ENCODE measurements at places on chromosomes 12 and 14.

DNA sequence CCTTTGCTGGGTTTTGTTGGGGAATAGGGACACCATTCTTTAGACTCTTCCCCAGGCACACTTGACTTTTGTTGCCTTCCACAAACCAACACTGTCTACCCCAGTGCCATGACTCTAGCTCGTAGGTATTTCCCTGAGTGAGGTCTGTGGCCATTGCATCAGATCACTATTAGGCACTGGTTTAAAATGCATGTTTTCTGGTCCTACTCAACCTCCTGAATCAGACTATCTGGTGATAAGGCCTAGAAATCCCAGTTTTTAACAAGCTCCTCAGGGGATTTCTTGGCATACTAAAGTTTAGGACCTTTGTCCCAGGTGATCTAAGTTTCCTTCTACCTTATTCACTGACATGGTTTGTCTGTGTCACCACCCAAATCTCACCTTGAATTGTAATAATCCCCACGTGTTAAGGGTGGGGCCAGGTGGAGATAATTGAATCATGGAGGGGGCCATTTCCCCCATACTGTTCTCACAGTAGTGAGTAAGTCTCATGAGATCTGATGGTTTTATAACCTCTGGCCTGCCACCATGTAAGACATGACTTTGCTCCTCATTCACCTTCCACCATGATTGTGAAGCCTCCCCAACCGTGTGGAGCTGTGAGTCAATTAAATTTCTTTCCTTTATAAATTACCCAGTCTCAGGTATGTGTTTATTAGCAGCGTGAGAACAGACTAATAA, 87.8 kb upstream of the PSMC1 start:
- DNase-seq: no peak

- no peak for DNase-seq
Measured at GRCh38 chr12:60935981-60936761, 1324.0 kb upstream of the USP15 start.

- DNase-seq: no peak
Measured at GRCh38 chr12:2008677-2009076, 4.4 kb upstream of the DCP1B start.

DNA sequence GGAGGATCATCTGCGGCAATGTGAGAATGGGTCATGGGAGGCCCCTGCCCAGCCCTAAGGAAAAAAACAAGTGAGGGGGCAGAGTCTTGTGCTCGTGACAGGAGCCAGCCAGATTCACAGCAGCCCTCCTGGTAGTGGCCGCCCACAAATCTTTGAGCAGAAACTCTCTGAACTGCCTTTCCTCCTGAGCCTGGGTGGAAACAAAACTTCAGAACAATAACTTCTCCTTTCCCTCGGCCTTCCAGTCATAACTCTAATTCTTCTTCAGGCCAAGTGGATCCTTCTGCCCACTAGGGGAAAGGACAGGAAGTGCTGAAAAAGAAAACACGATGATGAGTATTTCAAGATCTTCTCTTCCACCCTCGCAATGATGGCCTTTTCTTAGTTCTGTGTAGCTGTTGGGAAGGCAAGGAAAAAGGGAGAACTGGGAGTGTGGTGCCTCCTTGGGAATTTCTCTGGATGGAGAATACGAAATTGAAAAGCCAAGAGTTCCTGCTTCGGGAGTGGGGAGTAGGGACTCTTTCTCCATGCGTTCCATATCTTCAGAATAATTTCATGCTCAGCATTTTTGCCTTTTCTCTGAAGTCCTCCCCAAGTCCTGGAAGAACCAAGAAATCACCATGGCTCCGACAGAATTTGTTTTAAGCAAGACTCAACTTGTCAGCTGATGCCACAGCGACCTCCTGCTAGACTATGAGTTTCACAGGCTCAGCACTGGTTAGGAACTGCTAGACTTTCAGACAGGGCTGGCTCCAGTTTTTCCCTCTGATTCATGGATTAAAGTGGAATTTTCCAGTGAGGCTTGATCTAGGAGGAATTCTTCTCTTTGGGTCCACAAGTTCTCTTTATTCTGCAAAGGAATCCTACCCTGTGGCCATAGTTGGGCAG, 188.9 kb downstream of the CAND1 start:
- no peak for DNase-seq

GRCh38 chr12:106766393-106766826, 8.1 kb upstream of the RIC8B start:
- DNase-seq: no peak
